ENCODE measurements at places on chromosomes 1 and 21.

GRCh38 chr1:44217809-44218410, 4.6 kb downstream of the DMAP1 start:
- DNase-seq, result peak; percentile 77

GRCh38 chr1:204478172-204478899, 16.3 kb downstream of the PIK3C2B start:
- no peak for DNase-seq

GRCh38 chr1:27203946-27204345, 30.5 kb upstream of the WDTC1 start:
- DNase-seq, result no peak

DNA sequence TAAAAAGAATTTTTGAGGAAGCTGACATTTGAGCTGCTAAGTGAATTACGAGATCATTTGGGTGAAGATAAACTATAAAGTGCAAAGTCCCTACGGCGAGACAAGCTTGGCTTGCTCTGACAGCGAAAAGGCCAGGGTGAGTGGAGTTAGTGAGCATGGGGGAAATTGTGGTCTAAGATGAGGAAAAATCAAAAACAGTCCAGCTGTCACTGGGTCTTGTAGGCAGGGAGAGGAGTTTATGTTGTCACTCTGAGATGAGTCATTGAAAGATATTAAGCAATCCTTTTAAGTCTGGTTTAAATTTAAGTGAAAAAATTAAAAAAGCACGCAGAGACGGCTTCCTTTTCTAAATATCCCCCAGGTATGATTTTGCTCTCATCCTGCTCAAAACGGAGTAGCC, 601.9 kb downstream of the MRPL39 start:
- no peak for DNase-seq

DNA sequence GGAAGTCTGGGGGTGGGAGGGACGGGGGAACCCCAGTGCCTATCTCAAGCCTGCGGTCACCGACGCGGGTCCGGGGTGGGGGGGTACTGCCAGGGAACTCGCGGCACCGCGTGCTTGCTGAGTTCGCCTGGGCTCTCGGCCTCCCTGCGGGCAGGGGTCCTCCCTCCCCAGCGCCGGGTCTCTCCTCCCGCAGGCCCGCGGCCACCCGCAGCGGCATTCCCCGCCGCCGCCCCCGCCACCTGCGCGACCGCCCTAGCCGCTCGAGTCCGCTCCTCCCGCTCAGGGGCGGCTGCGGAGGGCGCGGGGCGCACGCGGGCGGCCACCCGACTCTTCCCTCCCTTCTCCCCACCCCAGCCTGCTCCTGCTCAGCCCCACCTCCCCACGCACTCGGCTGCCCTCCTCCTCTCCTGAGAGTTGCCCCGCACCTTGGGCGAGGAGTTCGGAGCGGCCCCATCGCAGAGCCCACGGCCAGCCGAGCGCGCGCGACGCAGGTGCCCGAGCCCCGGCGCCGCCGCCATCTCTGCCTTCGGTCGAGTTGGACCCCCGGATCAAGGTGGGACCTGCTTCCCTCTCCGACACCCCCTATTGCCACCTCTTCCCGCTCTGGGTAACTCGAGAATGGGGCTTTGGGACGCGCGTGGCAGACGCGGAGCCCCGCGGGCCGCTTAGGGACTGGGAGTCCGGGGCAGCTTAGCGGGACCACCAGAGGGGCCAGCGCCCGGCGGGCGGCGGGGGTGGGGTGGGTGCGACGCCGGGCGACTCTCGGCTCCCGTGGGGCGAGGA, 105.0 kb downstream of the LEPR start:
- DNase-seq, result no peak

- no peak for DNase-seq
Measured at GRCh38 chr21:32359719-32360260, 33.0 kb downstream of the URB1 start.

DNA sequence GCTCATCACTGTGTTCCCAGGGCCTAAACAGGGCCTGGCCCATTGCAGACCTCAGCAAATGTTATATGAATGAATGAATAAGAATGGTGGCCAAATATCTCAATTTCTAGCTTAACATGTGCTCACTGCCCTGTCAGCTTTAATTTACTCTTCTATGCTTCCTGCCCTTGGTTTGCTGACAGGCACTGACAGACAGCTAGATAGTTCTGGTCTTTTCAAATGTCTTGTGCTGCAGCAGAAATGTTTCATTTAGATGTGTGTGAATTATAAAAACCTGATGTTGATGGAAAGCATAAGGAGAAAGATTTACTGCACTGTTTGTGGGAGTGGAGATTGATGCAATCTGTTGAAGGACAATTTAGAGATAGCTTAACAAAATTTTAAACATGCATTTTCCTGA, 48.9 kb downstream of the LPAR3 start:
- no peak for DNase-seq

GRCh38 chr21:35319684-35320283, 270.7 kb upstream of the RUNX1 start:
- DNase-seq, result no peak

GRCh38 chr1:54716299-54717047, 812 bp downstream of the TTC4 start:
- no peak for DNase-seq

GRCh38 chr1:27928216-27928954, 6.4 kb upstream of the SMPDL3B start:
- no peak for DNase-seq

- no peak for DNase-seq
Measured at GRCh38 chr1:217522277-217522676, 108.6 kb downstream of the GPATCH2 start.

DNA sequence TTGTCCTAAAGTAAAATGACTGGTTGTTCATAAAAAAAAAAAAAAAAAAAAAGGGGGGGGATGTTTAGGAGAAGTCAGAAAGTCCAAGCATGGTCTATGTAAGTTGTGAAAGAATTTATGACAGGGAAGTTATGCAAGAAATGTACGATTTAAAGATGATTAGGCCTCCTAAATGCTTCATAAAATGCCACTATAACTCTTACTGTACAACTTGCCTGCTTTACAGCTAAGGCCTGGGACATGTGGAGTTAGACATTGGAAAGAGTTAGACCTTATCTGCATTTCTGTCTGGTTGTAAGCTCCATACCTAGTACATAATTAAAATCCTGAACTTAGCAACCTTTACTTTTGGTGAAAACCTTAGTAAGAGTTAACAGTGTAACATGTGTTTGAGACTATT, 150.0 kb downstream of the TPR start:
- DNase-seq, result no peak

GRCh38 chr1:28950006-28950405, 35.6 kb downstream of the EPB41 start:
- no peak for DNase-seq

GRCh38 chr21:25080141-25080540, 527.1 kb downstream of the MRPL39 start:
- no peak for DNase-seq

DNA sequence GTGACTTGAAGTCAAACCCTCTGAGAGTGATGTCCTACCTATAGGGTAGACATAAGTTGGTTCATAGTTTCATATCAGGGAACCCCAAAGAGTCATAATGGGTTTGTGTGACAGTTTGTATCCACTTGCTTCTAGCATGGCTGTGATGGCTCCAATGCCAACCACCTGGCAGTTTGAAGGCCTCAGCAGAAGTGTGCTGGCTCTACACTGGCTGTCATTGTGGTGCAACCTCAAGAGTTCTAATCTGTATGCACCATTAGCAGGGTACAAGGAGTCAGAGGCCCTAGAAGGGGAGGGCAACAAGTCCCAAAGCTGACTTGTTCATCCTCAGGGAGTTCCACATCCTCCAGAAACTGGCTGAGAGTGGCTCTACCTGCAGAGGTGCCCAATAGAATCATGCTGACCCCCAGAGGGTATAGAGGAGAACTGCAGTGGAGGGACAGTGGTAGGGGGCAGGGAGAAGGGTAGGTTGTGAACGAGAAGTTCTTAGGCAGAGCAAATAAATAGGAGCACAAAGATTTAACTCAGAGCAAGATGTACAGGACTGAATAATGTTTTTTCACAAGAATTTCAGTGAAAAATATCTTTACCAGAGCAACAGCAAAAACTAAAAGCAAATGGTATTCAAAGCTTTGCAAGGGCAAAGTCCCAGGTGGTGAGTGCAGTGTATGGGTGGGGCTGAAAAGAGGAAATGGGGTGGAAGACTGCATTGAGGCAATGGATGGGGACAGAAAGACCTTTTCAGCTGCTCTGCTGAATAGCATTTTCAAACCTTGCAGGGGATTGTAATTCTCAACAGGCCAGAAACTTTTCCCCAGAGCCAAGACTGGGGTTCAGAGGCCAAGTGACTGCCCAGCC, 3.2 kb downstream of the FCRL2 start:
- no peak for DNase-seq

- DNase-seq, result peak; percentile 53
Measured at GRCh38 chr1:150548632-150549495, at the start of gene ADAMTSL4. ADAMTSL4 (plus strand) TSS chr1:150549408; CDS start chr1:150552289, 2,881 bp downstream.

DNA sequence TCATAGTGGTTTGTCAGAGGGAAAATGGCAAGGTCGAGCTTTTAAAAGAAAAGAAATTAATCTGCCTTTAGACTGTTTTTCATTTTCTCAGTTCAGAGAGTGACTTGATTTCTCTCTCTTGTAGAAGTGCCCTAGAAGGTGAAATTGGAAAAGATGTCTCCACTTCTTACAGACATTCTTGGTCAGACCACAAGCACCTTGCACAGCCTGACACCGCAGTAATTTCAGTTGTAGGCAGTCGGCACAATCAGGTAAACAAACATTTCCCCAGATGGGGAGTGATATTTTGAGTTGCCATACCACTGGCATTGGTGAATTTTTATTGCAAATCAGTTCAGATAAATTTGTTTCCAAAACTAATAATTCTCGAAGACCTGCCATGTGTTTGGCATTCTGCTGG, 86.8 kb downstream of the PHTF1 start:
- DNase-seq, result no peak

- DNase-seq, result no peak
Measured at GRCh38 chr1:210908257-210908656, 225.7 kb downstream of the KCNH1 start.

GRCh38 chr1:43980255-43981134, 1.5 kb downstream of the B4GALT2 start:
- no peak for DNase-seq

DNA sequence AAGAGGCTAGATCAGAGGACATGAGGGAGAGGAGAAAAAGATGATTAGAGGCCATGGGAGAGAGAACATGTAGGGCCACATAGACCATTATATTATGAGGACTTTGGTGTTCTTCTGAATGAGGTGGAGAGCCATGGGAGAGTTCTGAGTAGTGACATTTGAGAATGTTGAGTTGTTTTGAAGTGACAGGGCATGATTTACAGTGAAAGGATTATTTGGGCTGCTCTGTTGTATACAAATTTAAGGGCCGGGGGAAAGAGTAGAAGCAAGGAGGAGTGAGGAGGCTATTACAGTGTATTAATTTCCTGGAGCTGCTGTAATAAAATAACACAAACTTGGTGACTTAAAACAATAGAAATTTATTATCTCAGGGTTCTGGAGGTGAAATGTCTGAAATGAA, 102.5 kb upstream of the RGS4 start:
- no peak for DNase-seq

- no peak for DNase-seq
Measured at GRCh38 chr1:17117451-17118265, 1.6 kb downstream of the PADI2 start.

- no peak for DNase-seq
Measured at GRCh38 chr1:6820899-6821298, 35.6 kb downstream of the CAMTA1 start.

GRCh38 chr1:240672132-240672811, 60.3 kb upstream of the GREM2 start:
- DNase-seq, result no peak

All from activated CD4-positive, alpha-beta memory T cell treated with anti-CD3 and anti-CD28 coated beads, Interleukin-2, amount 10 ng/mL, durations not matched to agents 7 days and 5 days (primary cell).